Mucosa of descending colon (tissue), 3 donors: ENCODE measurements at places on chromosomes 4 and X. TPM values are rescaled to one million over a fixed set of nuclear protein-coding genes. Genes with fewer than 3 reads are reported as not detected.

GRCh38 chr4:149845743-149846142, 30.1 kb upstream of the IQCM start:
- DNase-seq = no peak

DNA sequence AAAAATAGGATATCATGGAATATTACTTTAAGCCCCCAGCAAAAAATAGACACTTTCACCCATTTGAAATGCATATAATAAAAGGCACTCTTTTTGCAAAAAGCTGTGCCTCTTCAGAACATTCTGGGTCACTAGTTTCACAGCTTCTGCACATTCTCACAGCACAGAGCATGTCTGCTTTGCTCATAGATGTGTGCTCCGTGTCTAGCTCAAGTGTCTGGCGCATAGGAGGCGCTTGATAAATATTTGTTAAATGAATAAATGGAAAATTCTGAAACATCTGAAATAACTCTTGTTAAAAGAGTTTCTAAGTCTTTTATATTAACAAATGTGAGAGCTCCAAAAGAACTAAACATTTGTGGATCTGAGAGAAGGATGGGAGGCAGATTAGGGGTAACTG, 275.2 kb downstream of the PTTG2 start:
- no peak for DNase-seq

Gene HSD17B13
- 0.76 TPM for total RNA-seq

- DNase-seq = no peak
Measured at GRCh38 chr4:159400558-159401225, 297.8 kb downstream of the RAPGEF2 start.

Gene CCNG2
- 36.1 TPM for total RNA-seq

DNA sequence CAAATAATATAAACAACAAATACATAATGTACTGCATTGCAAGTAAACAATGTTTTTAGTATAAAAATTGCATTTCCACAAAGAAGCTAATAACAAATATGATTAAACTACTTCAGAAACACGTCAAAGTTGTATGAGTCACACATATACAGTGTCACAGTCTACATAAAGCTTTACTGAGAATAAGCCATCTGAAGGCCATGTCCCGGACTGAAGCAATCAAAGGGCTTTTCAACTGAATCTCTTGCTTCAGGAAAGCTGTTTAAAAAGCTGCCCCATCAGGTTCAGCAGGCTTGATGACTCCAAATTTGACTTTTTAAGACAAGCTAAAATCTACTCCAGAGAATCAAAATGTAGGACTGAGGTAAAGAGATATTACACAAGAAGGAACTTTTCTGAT, 1476.8 kb downstream of the ADGRL3 start:
- DNase-seq = no peak

Gene GIMD1
- not detected for total RNA-seq

Gene TKTL1
- not detected for total RNA-seq

Gene MAGEE2
- 0.12 TPM for total RNA-seq

GRCh38 chr4:86934147-86934770, 552 bp upstream of the AFF1 start:
- peak; percentile 55 for DNase-seq

DNA sequence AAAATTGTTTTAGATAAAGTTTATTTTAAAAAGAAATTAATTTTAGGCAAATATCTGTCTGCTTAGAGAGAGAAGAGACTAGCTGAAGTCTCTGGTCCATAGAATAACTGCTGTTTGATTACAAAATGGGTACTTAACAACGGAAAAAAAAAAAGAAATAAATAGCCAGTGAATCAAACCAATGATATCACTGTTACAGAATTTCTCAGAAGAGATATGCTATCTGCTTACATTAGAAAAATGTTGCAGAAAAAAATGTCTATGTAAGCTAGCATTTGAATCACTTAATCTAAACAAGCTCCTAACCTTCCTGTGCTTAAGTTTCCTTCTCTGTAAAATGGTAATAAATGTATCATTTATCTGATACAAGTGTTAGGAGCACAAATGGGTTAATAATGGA, 189.9 kb downstream of the IL15 start:
- no peak for DNase-seq

DNA sequence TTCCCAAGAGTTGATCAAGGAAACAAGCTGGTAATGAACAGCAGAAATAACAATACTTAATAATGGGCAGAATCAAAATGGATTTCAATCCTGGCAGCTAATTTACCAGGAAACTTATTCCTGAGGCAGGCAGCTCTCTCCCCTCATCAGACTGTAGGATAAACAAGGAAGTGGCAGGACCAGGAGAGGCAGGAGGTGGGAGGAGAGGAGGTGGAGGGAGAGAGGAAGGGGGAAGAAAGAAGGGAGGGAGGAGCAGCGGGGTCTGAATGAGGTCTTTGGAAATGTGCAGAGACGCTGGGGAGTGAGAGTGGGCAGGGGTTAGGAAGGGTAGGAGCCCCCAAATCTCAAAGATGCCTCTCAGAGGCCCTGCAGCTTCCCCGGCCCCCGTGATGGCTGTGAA, 231.5 kb downstream of the BCOR start:
- no peak for DNase-seq

- DNase-seq = no peak
Measured at GRCh38 chr4:143768007-143768591, 67.6 kb upstream of the FREM3 start.

- DNase-seq = no peak
Measured at GRCh38 chr4:47359891-47360290, 103.6 kb downstream of the COMMD8 start.
